ENCODE measurements at places on chromosomes 1 and 21.

GRCh38 chr1:169697755-169698154, 13.7 kb downstream of the SELL start:
- DNase-seq = no peak

- DNase-seq = no peak
These were observed 42.9 kb downstream of the ATP1A1 start for GRCh38 chr1:116415699-116416533.

DNA sequence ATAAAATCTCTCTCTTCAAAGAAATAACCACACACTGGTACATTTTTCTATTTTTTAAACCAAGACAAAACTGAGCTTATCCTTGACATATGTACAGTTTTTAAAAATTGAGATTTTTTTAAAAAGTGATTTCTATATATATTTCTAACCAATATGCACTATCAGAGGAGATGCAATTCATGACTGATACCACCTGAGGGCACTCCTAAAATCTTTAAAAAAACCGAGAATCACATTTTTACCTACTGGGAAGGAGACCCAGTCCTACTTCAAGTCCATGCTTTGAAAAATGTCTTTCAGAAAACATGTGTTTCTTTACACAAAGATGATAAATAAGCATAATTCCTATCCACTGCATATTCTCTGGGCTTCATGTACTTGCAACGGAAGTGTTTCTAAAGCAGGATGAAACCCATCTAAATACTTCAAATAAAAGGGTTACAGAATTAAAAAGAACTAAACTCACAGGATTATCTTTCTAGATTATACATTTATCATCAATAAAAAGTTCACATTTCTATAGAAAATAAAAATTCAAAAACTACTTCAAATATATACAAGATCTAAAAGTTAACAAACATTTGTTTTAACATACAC, 98.6 kb downstream of the ENAH start:
- DNase-seq = peak; percentile 6

GRCh38 chr1:82503822-82504221, 703.1 kb downstream of the ADGRL2 start:
- DNase-seq = no peak

- no peak for DNase-seq
These were observed at the start of gene TAS1R3 for GRCh38 chr1:1331068-1331965. Gene TAS1R3 (plus strand): TSS chr1:1331280. CDS start chr1:1331346, 66 bp downstream.

GRCh38 chr21:34003428-34003827, 70.0 kb upstream of the MRPS6 start:
- no peak for DNase-seq

GRCh38 chr1:175040324-175040879, 17.2 kb upstream of the MRPS14 start:
- DNase-seq = no peak

GRCh38 chr1:179709841-179710329, 33.2 kb upstream of the FAM163A start:
- DNase-seq = peak; percentile 70

DNA sequence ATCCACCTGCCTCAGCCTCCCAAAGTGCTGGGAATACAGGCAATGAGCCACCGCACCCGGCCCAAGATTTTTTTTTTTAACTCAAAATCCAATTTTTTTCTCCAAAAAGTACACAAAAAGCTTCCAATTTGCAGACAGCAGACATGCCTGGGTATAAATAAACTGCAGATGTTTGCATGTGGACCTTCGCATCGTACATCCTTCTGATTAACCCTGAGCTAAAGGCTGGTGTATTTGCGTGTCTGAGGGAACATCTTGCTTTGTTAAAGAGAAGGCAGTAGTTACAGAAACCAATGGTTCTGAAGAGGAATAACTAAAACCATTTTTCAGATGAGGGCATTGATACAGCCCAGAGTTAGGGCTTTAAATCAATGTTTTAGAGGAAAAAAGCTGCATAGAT, 12.7 kb downstream of the BCAR3 start:
- DNase-seq = no peak

- no peak for DNase-seq
These were observed 4.8 kb upstream of the IL24 start for GRCh38 chr1:206892351-206892984.

- no peak for DNase-seq
These were observed 172.2 kb downstream of the NPHP4 start for GRCh38 chr1:5820026-5820421.

Data from large intestine (tissue), 12 donors.